ENCODE measurements at places on chromosomes 2 and 18. TPM values are rescaled to one million over a fixed set of nuclear protein-coding genes. Genes with fewer than 3 reads are reported as not detected.

DNA sequence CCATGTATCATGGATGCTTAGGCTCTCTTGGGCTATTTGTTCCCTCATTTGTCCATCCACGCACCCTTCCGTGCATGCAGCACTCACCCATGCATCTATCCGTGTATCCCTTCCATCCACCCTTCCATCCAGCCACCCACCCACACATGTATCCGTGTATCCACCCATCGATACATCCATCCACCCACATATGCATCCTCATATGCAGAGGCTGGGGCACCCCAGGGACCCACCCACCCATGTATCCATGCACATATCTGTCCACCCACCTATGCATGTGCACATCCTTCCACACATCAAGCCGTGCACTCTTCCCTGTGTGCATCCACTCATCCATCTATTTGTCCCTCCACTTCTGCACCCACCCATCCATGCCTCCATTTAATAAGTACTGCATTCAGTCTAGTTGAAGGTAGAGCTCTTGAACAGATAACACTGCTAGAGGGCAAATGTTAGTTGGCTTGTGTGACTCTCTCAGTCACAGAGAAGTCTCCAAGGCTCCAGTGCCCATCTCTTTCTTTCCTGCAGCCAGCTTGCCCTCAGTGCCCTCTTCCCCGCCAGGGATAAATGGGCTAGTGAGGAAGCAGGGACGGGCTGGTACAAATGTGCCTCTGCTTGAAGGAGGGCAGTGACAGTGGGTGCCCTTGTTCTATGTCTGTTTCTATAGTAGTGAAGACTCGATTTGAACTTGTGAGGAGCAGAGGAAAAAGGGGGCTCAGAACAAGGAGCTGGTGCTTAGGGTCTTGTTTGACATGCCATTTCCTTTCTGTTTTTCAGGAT lies 61.5 kb downstream of the EMILIN2 start:
- DNase-seq, result no peak

- DNase-seq, result no peak
These were observed 13.2 kb upstream of the SEH1L start for GRCh38 chr18:12934454-12935071.

LHCGR gene
- total RNA-seq, result 0.73 TPM

IL1RN gene
- total RNA-seq, result not detected

CDC42EP3 gene
- total RNA-seq, result 25.2 TPM
